ENCODE measurements at places on chromosomes 2 and 18. TPM values are rescaled to one million over a fixed set of nuclear protein-coding genes. Genes with fewer than 3 reads are reported as not detected.
A peak's percentile ranks its signal among the peaks of the same experiment; 100 is the strongest.

Gene MC4R
- total RNA-seq = not detected

Gene METAP1D
- total RNA-seq = 40.9 TPM

Gene MAP3K19
- total RNA-seq = not detected

Gene SLC9A2
- 1.0 TPM for total RNA-seq

Gene DSC2
- total RNA-seq = 8.9 TPM

Gene CDKL4
- total RNA-seq = 0.52 TPM

Gene CCL20
- total RNA-seq = 2.6 TPM

DNA sequence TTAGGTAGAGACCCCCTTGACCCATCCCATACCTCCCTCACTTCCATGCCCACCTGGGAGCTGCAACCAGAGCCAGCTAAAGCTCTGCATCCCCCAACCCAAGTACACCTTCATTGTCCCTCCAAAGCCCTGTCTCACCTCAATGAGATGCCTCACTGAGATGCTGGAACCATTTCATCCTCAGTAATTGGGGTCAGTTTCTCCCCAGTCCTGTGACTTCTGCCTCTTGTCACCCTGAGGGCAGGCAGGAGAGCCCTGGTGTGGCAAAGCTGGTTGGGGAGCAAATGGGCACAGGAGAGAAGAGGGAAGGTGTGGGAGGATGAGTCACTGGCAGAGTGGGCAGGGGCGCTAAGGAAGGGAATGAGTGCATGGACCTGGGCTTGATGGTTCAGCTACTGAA, 27.9 kb upstream of the NT5DC4 start:
- DNase-seq = no peak
- no peak overlapping the region for H3K4me3 ChIP-seq
- H3K4me1 ChIP-seq = peaks cover 7% of the 10 kb centered on the region
- no peak overlapping the region for H3K27ac ChIP-seq

GRCh38 chr2:35082072-35082471, 1273.5 kb upstream of the CRIM1 start:
- H3K4me1 ChIP-seq = no peaks in the 10 kb centered on the region
- no peaks in the 10 kb centered on the region for H3K27me3 ChIP-seq
- H3K27ac ChIP-seq = no peak overlapping the region

GRCh38 chr2:27724905-27725701, 46.4 kb upstream of the MRPL33 start:
- no peaks in the 10 kb centered on the region for H3K36me3 ChIP-seq
- no peaks in the 10 kb centered on the region for H3K27me3 ChIP-seq
- no peak overlapping the region for H3K4me3 ChIP-seq
- no peak for DNase-seq
- no peak overlapping the region for H3K27ac ChIP-seq
- H3K4me1 ChIP-seq = peaks cover 8% of the 10 kb centered on the region

DNA sequence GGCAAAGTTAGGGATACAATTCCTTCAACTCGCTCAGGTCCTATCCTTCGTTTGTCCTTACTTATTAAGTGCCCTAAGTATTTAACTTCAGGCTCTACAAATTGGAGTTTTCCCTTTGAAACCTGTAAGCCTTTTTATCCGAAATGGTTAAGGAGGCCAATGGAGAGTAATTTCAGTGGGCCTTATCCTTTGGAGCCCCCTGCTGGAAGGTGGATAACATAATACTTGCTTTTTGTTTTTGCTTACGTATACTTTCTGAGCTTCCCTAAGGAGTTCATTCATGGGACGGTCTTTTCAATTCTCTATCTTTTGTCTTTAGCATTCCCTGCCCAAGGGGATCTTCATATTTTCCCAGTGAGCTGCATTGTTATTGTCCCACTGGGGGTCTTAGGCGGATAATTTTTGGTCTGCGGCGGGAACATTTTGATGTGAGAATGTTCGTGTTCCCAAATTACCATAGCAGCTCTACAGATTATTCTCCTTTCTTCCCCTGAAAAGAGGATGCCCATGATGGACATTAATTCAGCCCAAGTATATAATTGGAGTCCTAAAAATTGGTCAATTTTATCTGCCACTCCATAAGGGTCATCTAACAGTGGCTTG, 34.4 kb upstream of the TRAPPC8 start:
- H3K4me3 ChIP-seq = no peak overlapping the region
- no peaks in the 10 kb centered on the region for H3K36me3 ChIP-seq
- H3K4me1 ChIP-seq = no peaks in the 10 kb centered on the region
- no peaks in the 10 kb centered on the region for H3K27me3 ChIP-seq
- DNase-seq = peak; percentile 45

- no peak overlapping the region for H3K4me3 ChIP-seq
- peaks cover 13% of the 10 kb centered on the region for H3K4me1 ChIP-seq
- no peak overlapping the region for H3K27ac ChIP-seq
- no peak for DNase-seq
Observed at GRCh38 chr2:70921031-70921430, 14.7 kb upstream of the ATP6V1B1 start.

DNA sequence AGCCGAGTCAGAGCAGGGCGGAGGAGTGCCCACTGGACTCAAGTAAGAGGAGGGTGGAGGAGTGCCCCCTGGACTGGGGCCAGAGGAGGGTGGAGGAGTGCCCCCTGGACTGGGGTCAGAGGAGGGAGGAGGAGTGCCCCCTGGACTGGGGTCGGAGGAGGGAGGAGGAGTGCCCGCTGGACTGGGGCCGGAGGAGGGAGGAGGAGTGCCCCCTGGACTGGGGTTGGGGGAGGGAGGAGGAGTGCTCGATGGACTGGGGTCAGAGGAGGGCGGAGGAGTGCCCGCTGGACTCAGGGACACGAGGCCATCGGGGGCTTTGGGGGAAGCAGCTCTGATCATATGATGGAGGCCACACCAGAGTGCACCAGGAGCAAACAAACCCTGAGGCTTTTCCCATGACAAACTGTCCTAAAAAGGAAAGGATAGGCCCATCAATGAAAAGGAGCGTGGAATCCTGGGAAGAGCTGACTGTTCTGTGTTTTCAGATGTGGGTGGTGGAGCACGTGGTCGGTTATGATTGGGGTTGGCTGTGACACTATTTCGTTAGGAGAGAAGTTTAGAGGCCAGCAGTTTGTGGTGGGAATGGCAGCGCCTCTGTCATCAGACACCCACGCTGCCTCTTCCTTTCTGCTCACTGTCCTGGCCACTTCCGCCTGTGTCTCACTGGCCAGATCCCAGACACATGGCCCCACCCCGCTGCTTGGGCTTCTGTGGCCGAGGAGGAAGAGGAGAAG, 24.5 kb upstream of the HPCAL1 start:
- no peaks in the 10 kb centered on the region for H3K27me3 ChIP-seq
- H3K4me1 ChIP-seq = peaks cover 20% of the 10 kb centered on the region
- H3K27ac ChIP-seq = peak overlapping the region; percentile 10
- peak; percentile 52 for DNase-seq
- H3K36me3 ChIP-seq = no peaks in the 10 kb centered on the region
- H3K4me3 ChIP-seq = no peak overlapping the region

DNA sequence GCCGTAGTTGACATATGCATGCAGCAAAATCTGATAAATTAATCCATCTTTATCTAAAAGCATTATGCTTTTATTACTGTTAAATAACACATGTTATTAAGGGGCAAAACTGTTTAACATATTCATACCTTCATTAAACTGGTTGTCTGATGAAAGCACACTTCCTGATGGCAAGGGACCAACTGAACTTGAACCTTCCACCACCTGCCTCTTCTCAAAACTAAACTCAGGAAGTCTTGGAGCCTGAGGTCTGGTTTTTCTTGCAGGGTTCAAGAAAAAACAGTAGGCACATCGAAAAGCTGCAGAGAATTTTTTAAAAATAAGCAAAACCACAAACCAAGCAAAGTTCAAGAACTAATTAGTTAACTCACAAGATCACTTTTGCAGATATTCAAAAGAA, 64.9 kb downstream of the LNPK start:
- H3K4me3 ChIP-seq = no peak overlapping the region
- no peaks in the 10 kb centered on the region for H3K36me3 ChIP-seq
- no peak for DNase-seq
- H3K4me1 ChIP-seq = no peaks in the 10 kb centered on the region
- no peak overlapping the region for H3K27ac ChIP-seq
- no peaks in the 10 kb centered on the region for H3K27me3 ChIP-seq

- DNase-seq = no peak
- no peak overlapping the region for H3K27ac ChIP-seq
Observed at GRCh38 chr2:74228772-74229171, 30.4 kb downstream of the MTHFD2 start.

DNA sequence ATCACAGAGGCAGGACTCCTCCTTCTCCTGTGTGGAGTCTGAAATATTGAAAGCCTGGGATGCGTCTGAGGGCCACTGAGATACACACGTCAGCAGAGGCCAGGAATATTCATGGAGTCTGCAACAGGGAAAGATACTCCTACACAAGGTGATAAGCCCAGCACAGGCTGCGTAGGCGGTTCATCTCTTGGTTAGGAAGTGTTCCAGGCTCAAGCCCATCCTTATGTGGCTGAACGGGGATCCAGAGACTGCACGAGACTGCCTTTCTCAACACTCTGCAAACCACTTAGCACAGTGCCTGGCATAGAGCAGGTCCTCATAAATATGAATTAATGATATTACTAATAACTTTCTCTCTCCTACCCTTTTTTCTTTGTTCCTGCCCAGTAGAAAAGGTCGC, 29.2 kb upstream of the AGPS start:
- no peak overlapping the region for H3K27ac ChIP-seq
- no peaks in the 10 kb centered on the region for H3K27me3 ChIP-seq
- H3K4me3 ChIP-seq = no peak overlapping the region
- no peak for DNase-seq

DNA sequence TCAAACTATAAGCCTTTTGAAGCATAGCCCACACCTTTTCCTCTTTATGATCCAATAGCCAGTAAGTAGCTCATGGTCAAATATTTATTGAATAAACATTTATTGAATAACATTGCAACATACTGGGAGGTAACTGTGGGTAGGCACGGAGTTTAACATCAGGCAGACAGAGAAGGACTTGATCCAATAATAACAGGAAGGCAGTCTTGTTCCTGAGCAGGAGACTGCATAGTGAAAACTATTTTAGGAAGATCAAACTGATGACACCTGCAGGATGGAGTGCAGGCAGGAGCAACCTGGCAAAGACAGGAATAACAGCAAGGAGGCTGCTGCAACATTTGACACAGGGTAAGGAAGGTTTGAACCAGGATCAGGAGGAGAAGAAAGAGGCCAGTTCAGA, 3.1 kb upstream of the DCTN1 start:
- no peaks in the 10 kb centered on the region for H3K27me3 ChIP-seq
- H3K27ac ChIP-seq = peak overlapping the region; percentile 71
- no peaks in the 10 kb centered on the region for H3K36me3 ChIP-seq
- DNase-seq = peak; percentile 38

GRCh38 chr18:22639561-22639960, 221.8 kb upstream of the CTAGE1 start:
- no peak overlapping the region for H3K27ac ChIP-seq
- no peaks in the 10 kb centered on the region for H3K27me3 ChIP-seq
- no peaks in the 10 kb centered on the region for H3K4me1 ChIP-seq
- no peak for DNase-seq

DNA sequence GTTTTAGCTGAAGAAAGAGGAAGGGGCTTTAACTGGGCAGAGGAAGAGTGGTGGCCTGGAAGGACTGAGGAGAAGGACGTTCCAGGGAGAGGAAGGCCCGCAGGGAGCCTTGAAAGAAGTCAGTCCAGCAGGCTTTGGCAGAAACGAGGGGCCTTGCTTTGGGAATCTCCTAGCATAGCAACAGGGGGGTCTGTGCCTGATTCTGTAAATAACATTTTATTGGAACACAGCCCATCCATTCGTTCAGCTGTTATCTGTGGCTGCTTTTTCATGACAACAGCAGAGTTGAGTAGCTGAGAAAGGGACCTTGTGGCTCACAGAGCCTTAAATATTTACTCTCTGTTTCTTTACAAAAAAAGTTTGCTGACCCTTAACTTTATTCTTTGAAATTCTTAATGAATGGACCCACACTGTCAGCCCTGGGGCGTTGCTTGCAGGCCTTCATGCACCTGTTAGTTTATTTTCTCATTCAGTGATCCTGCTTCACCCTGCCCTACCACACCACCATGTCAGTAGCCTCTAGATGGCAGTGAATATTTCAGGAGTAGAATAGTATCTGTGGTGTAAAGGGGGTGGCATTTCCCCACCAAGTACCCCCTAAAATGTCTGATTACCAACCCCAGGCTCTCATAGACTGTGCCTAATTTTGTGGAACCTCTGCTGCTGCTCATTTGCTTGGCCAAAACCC, 61.0 kb downstream of the MGAT5 start:
- no peak overlapping the region for H3K27ac ChIP-seq
- no peaks in the 10 kb centered on the region for H3K27me3 ChIP-seq
- peaks cover 18% of the 10 kb centered on the region for H3K4me1 ChIP-seq
- no peak for DNase-seq

GRCh38 chr2:32422133-32422532, 65.3 kb downstream of the BIRC6 start:
- H3K4me1 ChIP-seq = peaks cover 18% of the 10 kb centered on the region
- H3K27ac ChIP-seq = no peak overlapping the region
- no peak overlapping the region for H3K4me3 ChIP-seq
- no peak for DNase-seq

DNA sequence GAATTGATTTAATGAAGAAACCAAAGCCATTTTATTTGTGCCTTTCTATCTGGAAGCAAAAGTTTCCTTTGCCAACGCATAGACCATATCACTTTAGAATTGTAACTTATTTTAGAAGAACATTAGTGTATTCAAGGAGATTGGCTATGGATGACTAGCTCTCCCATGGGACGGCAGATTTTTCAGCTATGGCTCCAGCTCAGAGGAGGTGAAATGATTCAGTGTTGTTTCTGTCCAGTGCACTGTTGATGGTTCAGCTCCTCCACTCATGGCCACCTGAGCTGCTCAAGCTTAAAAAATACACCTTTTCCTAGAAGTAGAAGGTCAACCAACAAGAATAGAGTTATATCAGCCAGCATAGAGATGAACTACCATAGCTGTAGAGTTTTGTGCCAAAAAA, 1597.5 kb upstream of the PIK3C3 start:
- H3K27me3 ChIP-seq = no peaks in the 10 kb centered on the region
- H3K27ac ChIP-seq = no peak overlapping the region
- no peak overlapping the region for H3K4me3 ChIP-seq
- no peaks in the 10 kb centered on the region for H3K4me1 ChIP-seq

DNA sequence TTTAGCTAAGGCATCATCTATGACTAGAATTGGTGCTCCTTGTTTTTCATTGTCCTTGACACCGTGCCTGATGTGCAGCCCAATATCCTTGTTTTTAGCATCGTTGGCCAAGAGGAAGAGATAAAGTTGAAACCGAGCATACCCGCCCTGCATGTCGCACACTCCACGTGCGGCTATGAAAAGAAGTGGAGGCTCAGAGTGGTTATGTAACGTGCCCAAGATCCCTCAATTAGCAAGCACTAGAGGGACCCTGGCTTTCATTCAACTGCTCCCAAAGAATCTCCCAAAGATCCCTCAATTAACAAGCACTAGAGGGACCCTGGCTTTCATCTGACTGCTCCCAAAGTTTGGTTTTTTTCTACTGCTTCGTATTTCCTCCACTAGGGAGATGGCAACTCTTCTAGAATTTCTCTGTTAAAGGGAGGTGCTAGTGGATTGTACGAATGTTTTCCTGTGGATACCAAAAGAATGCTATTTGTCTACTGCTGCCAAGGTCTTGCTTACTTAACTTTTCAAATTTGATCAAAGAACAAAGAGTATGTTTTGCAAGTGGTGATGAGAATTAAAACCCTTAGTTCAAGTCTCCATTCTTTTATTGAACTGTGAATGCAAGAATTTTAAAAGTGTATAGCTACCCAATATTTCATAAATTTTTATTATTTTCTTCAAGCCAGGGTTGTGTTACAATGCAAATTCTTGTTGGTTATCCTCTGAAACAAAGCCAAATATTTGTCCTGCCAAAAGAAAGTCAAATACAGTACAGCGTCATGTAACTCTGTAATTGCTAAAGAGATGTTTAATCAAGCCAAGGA, 92.1 kb downstream of the AOX1 start:
- no peak overlapping the region for H3K4me3 ChIP-seq
- no peak overlapping the region for H3K27ac ChIP-seq
- H3K4me1 ChIP-seq = peaks cover 36% of the 10 kb centered on the region
- DNase-seq = no peak

GRCh38 chr18:50855976-50856757, 22.8 kb upstream of the ME2 start:
- no peak overlapping the region for H3K27ac ChIP-seq
- no peaks in the 10 kb centered on the region for H3K4me1 ChIP-seq
